NCI-H1417 treated with DMSO at 0.1 percent for 48 hours (cell line): ENCODE measurements at places on chromosomes 6 and 20.

GRCh38 chr6:110853754-110854477 lies 20.7 kb upstream of the AMD1 start:
- DNase-seq: no peak

DNA sequence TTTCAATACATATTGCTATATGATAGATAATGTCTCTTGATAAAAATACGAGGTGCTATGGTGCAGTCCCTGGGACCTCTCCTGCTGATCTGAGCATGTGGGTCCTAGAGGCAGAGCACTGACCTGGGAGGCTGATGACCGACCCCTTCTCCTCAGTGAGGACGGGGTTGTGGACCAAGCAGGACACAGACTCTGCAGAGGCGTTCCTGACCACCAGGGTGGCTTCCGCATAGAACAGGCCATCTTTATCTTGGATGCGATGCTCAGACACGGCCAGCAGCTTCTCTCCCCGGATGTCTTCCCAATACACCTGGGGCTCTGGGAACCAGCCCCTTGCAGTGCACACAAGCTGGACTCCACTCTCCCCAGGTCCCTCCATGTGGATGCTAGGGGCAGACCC lies 4.2 kb downstream of the BTNL2 start:
- no peak for DNase-seq

GRCh38 chr6:3757241-3757641 lies 5.7 kb upstream of the PXDC1 start:
- DNase-seq: no peak

DNA sequence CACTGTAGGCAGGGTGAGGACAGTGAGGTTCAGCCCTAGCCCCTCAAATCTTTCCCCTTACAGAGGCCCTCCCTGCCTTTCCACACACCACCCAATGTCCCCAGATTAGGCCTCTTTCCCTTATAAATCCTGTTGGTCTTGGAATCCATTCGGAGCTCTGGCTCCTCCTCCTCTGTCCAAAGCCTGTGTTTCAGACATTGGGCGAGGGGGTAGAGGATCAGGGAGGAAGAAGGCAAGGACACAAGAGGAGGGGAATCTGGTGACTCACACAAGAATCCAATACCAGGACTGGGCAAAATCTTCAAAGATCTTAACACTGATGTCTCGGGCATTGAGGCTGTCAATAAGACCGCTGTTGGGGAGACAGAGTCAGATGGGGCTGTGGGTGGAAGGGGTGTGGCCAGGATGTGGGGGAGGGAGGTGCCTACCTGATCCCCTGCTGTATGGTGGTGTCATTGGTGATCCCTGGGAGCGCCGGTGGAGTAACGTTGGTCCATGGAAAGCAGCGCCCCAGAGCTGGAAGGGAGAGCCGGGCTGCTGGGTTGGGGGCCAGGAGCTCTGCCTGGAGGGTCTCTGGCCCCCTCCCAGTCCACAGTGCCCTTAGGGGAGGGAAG lies 7.6 kb downstream of the SLC44A4 start:
- DNase-seq: no peak

GRCh38 chr6:131979515-131980337 lies 28.6 kb upstream of the CCN2 start:
- no peak for DNase-seq
